ENCODE measurements at places on chromosomes 3 and 15.
A peak's percentile ranks its signal among the peaks of the same experiment; 100 is the strongest.

GRCh38 chr3:11734-12133, 184.8 kb upstream of the CHL1 start:
- DNase-seq, result no peak

- DNase-seq, result no peak
Observed at GRCh38 chr3:120645083-120645845, 36.8 kb downstream of the HGD start.

DNA sequence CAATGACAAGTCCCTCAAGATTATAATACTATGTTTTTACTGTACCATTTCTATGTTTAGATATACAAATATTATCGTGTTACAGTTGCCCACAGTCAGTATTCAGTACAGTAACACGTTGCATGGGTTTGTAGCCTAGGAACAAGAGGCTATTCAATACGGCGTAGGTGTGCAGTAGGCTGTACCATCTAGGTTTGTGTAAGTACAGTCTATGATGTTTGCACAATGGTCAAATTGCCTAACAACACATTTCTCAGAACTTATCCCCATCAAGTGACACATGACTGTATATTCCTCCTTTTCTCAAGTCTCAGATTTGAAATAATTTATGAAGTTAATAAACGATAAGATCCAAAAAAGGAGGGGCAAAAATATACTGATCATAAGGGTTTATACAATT, 21.7 kb downstream of the ZDHHC3 start:
- no peak for DNase-seq

DNA sequence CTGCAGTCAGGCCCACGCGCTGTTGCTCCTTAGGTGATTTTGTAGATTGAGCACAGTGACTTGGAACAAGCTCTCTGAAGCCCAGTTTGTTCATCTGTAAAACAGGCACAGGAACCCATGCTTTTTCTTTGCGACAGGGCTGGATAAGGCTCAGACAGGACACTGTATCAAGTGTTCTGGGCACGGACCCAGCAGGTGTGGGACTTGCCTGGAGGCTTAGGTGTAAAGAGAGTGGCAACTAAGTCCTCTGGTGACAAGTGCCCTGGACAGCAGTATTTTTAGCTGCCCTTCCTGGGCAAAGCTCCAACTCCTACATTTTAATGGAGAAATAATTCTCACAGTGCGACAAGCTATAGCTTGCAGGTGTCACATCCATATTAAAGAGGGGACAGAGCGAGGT, 32.2 kb downstream of the CD276 start:
- DNase-seq, result no peak

DNA sequence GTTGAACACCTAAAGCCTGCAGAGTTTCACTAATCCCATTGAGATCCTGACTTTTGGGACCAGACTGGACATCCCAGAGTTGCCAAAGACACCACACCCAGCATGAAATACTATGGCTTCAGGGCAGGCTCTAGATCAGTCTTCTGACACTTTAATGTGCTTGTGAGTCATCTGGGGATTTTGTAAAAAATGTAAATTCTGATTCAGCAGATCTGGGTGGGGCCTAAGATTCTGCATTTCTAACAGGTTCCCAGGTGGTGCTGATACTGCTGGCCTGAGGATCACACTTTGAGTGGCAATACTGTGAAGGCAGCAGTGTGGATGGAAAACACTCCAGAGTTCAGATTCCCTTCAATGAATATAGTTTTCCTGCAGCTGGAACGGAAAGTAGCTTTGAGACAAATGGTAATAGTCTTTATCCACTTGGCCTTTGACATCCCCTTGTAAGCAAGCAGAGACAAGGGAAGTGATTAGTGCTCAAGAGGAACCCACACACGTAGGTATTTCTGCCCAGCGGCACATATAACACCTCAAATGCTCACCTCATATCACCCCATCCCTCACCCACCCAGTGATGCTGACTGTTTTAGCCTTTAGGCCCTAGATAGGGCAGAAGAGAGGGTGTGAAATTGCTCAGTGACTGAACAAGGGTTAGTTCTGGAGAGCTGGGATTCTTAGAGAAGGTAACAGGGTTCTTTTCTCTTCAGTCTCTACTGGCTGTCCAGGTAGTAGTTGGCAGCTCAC, 51.5 kb upstream of the GSK3B start:
- DNase-seq, result peak; percentile 60

- no peak for DNase-seq
Observed at GRCh38 chr15:45386420-45386819, 8.1 kb upstream of the GATM start.

DNA sequence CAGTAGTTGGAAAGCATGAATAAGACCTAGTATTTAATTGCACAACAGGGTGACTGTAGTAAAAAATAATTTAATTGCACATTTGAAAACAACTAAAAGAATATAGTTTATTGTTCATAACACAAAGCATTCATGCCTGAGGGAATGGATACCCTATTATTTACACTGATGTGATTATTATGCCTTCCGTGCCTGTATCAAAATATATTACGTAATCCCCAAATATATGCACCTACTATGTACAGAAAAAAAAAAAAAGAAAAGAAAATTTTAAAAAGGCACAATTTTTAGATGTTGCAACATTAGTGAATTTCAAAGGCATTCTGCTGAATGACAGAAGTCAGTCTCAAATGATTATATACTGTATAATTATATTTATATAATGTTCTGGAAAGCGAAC, 647.2 kb upstream of the BCHE start:
- DNase-seq, result no peak

DNA sequence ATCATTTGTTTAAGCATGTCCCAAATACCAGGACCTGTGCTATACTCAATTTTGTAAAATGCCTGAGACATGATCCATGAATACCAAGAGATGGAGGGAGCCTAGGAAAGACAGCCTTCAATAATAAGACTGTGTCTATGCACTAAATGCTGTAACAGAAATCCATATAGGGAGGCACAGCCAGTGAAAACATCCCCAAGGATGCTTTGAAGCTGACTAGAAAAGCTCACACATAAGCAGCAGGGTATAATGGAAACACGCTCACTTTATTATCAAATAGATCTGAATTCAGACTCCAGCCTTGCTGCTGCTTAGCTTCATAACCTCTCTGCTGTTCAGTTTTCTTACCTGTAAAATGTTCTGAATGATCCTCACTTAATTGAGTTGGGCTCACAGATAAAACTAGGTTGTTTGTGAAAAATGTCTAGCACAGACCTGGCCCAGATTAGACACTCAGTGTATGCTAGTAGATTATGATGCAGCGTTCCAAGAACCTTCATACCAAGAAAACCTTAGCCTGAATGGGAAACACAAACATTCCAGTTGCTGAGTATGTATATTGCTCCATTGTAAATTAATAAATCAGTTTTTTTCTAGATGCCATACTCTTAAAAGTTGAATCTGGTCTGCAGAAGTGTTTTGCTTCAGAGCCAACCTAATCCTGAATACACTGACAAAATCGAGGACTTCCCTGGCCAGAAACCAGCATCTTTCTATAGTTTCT, 3.8 kb upstream of the LARP6 start:
- no peak for DNase-seq
